ENCODE measurements at places on chromosomes 1 and 21. TPM values are rescaled to one million over a fixed set of nuclear protein-coding genes. Genes with fewer than 3 reads are reported as not detected.
A peak's percentile ranks its signal among the peaks of the same experiment; 100 is the strongest.

Gene AVPR1B
- not detected for total RNA-seq

Gene CFHR3
- not detected for total RNA-seq

Gene ANKRD34A
- 2.8 TPM for total RNA-seq

Gene CCSAP
- 10.5 TPM for total RNA-seq

Gene PDZK1
- 0.51 TPM for total RNA-seq

Gene APOBEC4
- not detected for total RNA-seq

Gene ITLN1
- total RNA-seq, result not detected

GRCh38 chr1:159177272-159177907, 6.0 kb downstream of the CADM3 start:
- H3K4me1 ChIP-seq, result peaks cover 2% of the 10 kb centered on the region
- H3K36me3 ChIP-seq, result no peaks in the 10 kb centered on the region

DNA sequence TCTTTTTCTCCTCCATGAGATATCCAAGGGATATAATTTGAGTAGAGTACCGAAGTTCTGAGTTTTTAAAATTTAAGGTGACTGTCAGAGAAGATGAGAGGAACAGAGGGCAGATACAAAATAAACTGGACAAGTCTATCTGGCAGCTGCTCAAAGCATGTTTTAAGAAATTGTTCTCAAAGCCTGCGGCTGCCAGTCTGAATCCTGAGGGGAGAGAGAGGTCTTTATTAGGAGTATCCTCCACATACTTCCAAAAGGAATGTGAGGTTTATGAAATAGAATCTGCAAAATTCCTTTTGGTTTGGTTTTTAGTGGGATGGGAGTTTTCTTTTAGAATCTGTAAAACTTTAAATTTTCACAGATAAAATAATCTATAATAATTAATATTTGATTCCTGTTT, 41.3 kb downstream of the TTC13 start:
- H3K4me1 ChIP-seq, result peaks cover 8% of the 10 kb centered on the region
- no peak for DNase-seq
- no peak overlapping the region for H3K4me3 ChIP-seq
- H3K27ac ChIP-seq, result no peak overlapping the region
- H3K27me3 ChIP-seq, result no peaks in the 10 kb centered on the region

GRCh38 chr1:173356191-173356762, 120.9 kb upstream of the PRDX6 start:
- no peak overlapping the region for H3K27ac ChIP-seq
- H3K4me1 ChIP-seq, result peaks cover 21% of the 10 kb centered on the region
- no peak overlapping the region for H3K4me3 ChIP-seq
- DNase-seq, result no peak
- H3K27me3 ChIP-seq, result no peaks in the 10 kb centered on the region

DNA sequence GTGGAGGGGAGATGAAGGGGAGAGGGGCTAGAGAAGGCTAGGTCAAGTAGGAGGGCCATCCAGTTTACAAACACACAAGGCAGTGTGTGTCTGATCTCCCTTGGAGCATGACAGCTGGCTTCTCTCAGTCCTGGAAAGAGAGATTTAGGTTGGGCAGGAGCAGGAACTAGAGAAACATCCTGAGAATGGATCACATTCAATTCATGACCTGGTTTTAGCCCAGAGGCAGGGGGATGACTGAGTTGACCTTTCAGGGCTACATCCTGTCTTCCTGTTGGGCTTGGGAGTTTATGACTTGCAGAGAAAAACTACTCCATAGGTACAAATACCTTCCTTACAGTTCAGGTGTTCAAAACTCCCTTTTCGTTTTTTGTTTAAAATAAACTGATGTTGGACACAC, 97.0 kb downstream of the IGSF21 start:
- no peak overlapping the region for H3K27ac ChIP-seq
- no peak overlapping the region for H3K4me3 ChIP-seq
- no peak for DNase-seq
- no peaks in the 10 kb centered on the region for H3K36me3 ChIP-seq

- DNase-seq, result no peak
- no peaks in the 10 kb centered on the region for H3K36me3 ChIP-seq
- H3K27ac ChIP-seq, result no peak overlapping the region
These were observed 111.1 kb downstream of the NAV1 start for GRCh38 chr1:201649761-201650622.

DNA sequence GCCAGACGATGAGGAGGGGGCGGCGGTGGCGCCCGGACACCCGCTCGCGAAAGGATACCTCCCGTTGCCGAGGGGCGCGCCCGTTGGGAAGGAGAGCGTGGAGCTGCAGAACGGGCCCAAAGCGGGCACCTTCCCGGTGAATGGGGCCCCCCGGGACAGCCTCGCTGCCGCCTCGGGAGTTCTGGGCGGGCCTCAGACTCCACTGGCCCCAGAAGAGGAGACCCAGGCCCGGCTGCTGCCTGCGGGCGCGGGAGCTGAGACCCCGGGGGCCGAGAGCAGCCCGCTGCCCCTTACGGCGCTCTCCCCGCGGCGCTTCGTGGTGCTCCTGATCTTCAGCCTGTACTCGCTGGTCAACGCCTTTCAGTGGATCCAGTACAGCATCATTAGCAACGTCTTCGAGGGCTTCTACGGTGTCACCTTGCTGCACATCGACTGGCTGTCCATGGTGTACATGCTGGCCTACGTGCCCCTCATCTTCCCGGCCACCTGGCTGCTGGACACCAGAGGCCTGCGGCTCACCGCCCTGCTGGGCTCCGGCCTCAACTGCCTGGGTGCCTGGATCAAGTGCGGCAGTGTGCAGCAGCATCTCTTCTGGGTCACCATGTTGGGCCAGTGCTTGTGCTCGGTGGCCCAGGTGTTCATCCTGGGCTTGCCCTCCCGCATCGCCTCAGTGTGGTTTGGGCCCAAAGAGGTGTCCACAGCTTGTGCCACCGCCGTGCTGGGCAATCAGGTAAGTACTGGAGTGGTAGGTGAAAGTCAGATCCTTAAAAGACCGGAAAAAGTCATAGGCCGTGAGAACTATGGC, 588 bp downstream of the FLVCR1 start:
- DNase-seq, result peak; percentile 66
- peaks cover 16% of the 10 kb centered on the region for H3K4me1 ChIP-seq
- H3K4me3 ChIP-seq, result peak overlapping the region; percentile 94
- H3K27ac ChIP-seq, result peak overlapping the region; percentile 97
- H3K36me3 ChIP-seq, result peaks cover 12% of the 10 kb centered on the region

DNA sequence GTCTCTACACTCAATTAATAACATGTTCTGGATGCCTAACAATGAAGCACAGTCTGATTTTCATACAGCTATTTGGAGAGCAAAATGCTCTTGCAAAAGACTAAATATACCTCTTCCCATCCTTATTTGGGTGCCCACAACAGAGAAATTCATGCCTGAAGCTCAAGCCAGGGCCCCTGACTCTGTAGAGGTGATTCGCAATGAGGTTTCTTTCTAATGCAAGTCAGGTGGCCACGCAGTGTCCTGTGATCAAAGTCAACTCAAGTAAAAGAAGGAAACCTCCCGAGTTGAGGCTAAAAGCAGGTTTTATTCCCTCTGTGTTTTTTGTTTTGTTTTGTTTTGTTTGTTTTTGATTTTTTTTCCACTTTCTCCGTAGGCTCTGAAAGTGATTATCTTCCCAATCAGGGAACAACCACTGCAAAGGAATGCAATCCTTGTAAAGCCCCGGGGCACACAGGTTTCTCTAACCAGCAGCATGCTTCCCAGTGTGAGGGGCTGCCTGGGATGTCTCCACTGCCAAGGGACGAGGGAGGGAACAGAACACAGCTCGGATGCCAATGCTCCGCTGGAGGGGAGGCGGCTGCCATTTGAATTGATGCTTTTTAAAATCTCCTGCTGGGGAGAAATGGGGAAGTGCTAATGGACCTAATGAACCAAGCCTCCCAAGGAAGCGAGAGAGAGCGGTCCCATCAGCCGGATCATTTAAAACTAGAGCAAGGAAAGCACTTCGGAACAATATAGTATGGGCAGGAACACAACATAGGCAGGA, 73.8 kb upstream of the SSX2IP start:
- H3K27me3 ChIP-seq, result peaks cover 22% of the 10 kb centered on the region
- no peak overlapping the region for H3K4me3 ChIP-seq

- no peak overlapping the region for H3K27ac ChIP-seq
These were observed 148.9 kb downstream of the RHOU start for GRCh38 chr1:228884196-228884595.

DNA sequence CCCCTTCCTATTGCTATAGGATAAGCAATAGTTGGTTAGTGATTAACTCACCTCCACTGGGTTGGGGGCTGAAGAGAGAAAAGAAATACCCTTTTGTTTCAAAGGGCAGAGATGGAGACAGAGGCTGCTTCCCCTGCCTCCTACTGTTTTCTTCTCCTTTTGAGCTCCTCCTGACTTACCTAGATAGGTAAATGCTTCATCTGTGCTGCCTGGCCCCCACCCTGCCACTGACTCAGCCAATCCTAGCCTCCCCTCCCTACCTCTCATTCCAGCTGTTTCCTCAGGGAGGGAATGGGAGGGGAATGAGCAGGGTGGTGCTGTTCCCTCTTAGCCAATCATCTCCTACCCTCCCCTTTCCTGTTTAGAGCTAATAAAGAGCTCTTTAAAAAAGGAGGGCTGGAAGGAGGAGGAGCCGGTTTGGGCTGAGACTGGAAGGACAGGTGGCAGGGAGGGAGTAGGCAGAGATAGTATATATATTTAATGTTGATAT, at the start of gene C1orf116:
Gene C1orf116 (minus strand): TSS at position 229 of the 490 bp plus-strand sequence. CDS start 5,158 bp downstream, outside the sequence.
- H3K4me1 ChIP-seq, result peaks cover 3% of the 10 kb centered on the region
- H3K36me3 ChIP-seq, result no peaks in the 10 kb centered on the region
- no peak within 1 kb of the TSS for H3K27ac ChIP-seq
- H3K4me3 ChIP-seq, result no peak within 1 kb of the TSS
- no peak for DNase-seq

DNA sequence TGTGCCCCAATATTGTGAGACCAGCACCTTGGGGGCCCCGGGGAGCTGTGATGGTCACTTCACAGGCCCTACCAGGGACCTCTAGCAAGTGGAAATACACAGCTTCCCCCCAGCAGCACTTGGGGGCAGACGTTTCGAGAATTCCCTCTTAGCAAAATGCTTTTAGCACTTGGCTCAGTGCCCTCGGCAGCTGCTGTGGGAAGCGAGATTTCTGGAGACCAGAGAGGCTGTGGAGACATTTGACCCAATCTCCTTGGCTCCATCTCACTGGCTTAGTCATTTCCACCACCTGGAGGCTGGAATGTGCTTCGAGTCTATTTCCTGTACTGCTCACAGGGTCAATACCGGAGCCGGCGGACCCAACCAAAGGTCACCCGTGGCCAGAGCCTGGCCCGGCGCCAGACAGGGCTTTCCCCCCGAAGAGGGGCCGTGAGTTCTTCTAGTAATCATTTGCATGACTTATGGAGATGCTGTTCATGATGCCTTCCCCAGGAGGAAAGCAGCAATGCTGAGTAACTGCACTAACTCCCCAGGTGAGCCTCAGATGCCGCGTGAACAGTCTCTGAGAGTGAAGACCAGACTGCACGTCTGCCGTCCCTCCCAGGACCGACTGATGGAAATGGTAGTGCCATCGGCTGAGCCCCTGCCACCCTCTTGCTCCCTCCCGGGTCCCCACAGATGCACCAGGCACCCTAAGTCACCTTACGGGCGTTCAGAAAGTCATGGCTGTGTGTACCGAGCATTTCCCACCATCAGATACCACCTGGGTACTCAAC, 4.4 kb upstream of the C2CD2 start:
- DNase-seq, result no peak
- no peak overlapping the region for H3K4me3 ChIP-seq
- no peak overlapping the region for H3K27ac ChIP-seq

DNA sequence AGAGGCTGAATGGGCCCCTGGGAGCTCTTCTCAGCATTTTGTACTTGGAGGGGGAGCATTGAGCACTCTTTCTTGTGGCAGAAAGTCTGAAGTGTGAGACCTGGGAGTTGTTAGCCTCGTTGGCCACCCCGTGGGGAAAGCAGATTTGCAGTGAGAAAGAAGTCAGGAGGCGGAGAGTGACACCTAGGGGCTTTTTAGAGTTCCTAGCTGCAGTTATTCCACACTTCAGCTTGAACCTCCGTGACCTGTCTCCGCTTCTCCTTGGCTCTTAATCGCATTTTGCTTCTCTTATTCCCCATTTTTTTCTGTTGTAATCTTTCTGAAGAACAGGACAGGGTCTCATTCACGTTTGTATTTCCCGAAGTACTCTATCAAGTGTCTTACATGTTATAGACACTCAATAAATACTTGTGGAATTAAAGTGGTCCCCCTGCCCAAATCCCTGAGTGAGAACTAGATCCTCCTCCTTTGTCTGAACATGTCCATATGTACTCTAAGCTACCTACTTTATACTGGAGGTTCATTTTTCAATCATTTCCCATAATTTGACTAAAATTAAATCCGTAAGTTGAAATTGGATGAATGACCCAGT, 14.5 kb upstream of the C1orf141 start:
- no peak overlapping the region for H3K4me3 ChIP-seq
- H3K4me1 ChIP-seq, result peaks cover 37% of the 10 kb centered on the region
- peak; percentile 50 for DNase-seq

GRCh38 chr1:59979666-59980065, 53.1 kb upstream of the CYP2J2 start:
- H3K4me3 ChIP-seq, result no peak overlapping the region
- H3K27me3 ChIP-seq, result peaks cover 3% of the 10 kb centered on the region
- no peak for DNase-seq
- no peaks in the 10 kb centered on the region for H3K4me1 ChIP-seq
- no peaks in the 10 kb centered on the region for H3K36me3 ChIP-seq

GRCh38 chr1:155166051-155166470, 7.0 kb downstream of the KRTCAP2 start:
- no peak for DNase-seq
- peaks cover 12% of the 10 kb centered on the region for H3K36me3 ChIP-seq
- H3K4me1 ChIP-seq, result peaks cover 13% of the 10 kb centered on the region
- H3K4me3 ChIP-seq, result no peak overlapping the region
- H3K27me3 ChIP-seq, result no peaks in the 10 kb centered on the region

GRCh38 chr1:58035523-58035922, 511.0 kb downstream of the OMA1 start:
- H3K36me3 ChIP-seq, result no peaks in the 10 kb centered on the region
- DNase-seq, result no peak
- H3K4me1 ChIP-seq, result no peaks in the 10 kb centered on the region
- peaks cover 15% of the 10 kb centered on the region for H3K27me3 ChIP-seq
- no peak overlapping the region for H3K27ac ChIP-seq
- no peak overlapping the region for H3K4me3 ChIP-seq

- DNase-seq, result no peak
- H3K4me1 ChIP-seq, result no peaks in the 10 kb centered on the region
- H3K27ac ChIP-seq, result no peak overlapping the region
- H3K4me3 ChIP-seq, result no peak overlapping the region
These were observed 29.6 kb upstream of the SFPQ start for GRCh38 chr1:35222322-35223083.

- no peak overlapping the region for H3K4me3 ChIP-seq
- no peak overlapping the region for H3K27ac ChIP-seq
- DNase-seq, result no peak
These were observed 95.1 kb upstream of the F3 start for GRCh38 chr1:94636624-94637023.

DNA sequence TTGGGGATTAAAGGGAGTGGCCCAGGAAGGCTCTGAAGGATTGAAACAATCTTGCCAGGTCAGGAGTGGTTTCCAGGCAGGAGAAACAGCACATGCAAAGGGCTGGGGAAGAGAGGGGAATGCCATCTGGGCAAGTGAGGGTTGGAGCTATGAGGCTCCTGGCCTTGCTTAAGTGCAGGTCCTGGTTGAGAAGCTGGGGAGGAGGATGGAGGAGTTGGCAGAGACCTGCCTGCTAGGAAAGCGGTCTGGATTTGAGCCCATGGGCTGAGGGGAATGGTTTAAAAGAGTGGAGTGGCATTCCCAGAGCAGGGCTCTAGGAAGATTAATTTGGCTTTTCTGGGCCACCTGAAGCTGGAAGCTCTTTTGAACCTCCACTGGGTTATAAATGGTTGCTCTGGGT, 9.2 kb downstream of the IGSF21 start:
- H3K4me3 ChIP-seq, result no peak overlapping the region
- no peak overlapping the region for H3K27ac ChIP-seq
- H3K4me1 ChIP-seq, result no peaks in the 10 kb centered on the region
- H3K27me3 ChIP-seq, result peaks cover 32% of the 10 kb centered on the region
